ENCODE measurements at places on chromosomes 2 and 18.
A peak's percentile ranks its signal among the peaks of the same experiment; 100 is the strongest.

GRCh38 chr2:182649316-182649715 is 66.7 kb upstream of the DNAJC10 start:
- DNase-seq, result no peak

DNA sequence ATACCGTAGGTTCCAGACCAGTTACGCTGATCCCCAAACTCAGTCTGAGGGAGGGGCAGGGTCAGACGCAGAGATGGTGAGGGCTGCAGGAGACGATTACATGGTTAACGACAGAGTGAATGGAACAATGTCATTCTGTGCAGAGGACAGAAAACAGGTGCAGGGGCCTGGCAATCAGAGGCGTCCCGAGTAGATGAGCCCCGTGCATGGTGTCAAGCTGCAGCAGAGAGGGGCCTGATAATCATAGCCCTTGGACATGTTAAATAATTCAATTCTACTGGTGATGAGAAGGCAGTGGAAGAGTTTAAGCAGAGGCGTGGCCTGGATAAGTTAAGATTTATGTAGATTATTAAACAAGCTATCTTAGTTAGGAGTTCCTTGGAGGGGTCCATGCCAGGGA is 178.6 kb downstream of the MYT1L start:
- DNase-seq, result no peak

DNA sequence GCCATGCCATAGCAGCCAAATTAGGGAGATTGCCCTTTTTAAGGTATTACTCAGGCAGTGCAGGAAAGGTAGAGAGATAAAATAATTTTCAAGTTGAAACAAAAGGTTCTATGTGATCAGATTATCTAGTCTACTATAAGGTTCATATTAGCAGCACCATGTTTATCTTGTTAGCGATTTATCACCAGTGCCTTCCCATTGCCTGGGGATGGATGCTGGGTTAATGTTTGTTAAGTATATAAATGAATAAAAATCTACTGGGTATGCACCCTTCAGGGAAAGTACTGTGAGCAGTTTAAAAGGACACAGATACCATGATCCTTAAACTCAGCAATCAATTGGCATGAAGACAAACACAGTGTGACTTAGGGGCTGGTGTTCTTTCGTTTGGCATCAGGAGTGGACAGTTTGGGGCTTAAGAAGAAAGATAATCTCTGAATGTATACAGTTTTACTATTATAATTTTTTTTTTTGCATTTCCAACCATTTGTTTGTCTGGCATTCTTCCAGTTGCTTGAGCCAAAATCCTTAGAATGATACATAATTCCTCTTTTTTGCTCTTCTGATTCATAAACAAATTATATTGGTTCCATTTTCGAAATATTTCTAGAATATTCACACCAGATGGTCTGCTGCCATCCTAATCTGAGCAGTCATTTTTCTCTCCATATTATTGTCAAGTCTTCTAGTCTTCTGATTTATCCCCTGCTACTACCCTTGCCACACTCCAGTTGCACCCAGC is 512.8 kb upstream of the SLC8A1 start:
- DNase-seq, result no peak

DNA sequence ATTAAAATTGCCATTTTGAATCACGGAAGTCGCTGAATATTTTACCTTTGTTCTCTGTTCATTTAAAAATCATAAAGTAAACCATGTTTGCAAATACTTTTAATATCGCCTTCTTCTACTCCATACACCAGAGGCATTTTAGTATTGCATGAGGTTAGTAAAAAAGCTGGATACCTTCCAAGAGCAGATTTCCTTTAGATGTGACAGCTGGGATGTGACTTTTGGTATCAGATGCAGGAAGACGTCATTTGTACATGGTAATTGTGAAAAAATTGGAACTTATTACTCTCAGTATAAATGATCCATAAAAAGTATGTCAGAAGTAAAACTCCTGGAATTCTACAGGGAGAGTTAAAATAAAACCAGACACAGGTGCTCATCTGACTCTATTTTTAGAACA is 89.5 kb downstream of the SLC4A10 start:
- no peak for DNase-seq

DNA sequence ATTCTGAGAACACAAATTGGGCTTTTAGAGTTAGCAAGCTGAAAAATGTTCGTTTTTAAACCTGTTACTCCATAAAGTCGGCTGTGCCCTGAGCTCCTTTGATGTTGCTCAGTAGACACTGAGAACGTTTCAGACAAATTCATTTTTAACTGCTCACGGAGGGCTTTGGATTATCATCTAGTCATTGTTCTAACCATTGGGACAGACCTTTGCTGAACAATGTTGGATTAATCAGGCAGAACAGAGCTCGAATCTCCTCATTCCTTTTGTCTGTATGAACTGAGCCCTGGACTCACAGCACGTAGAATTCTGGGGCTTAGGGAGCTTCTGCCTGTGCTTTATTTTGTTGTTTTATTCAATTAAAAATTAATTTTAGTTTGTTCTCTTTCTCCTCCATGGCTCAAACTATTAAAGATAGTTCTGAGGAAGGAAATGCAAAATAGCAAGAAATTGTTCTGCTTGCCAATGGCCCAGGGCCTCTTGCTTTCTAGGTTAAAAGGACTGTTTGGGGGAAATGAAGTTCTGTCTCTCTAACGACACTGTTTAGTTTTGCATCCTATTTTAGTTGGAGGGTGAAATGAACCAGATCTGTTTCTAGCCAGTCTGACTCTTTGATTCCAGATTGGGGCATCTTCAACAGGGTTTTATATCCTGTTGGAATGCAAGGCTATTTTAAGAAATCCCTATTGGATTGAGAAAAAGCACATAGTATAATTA is 114.7 kb upstream of the CXCR4 start:
- no peak for DNase-seq

- peak; percentile 32 for DNase-seq
Measured at GRCh38 chr18:70332694-70333093, 43.8 kb downstream of the SOCS6 start.
